ENCODE measurements at places on chromosomes 4 and X. TPM values are rescaled to one million over a fixed set of nuclear protein-coding genes. Genes with fewer than 3 reads are reported as not detected.

- H3K27me3 ChIP-seq: no peaks in the 10 kb centered on the region
- no peaks in the 10 kb centered on the region for H3K4me1 ChIP-seq
- peak overlapping the region; percentile 15 for H3K27ac ChIP-seq
- H3K36me3 ChIP-seq: no peaks in the 10 kb centered on the region
- no peak overlapping the region for H3K4me3 ChIP-seq
Observed at GRCh38 chrX:124190440-124190839, 142.0 kb upstream of the TEX13D start.

GRCh38 chrX:41730081-41730480 lies 6.1 kb downstream of the GPR82 start:
- H3K4me1 ChIP-seq: no peaks in the 10 kb centered on the region
- H3K27ac ChIP-seq: no peak overlapping the region
- H3K4me3 ChIP-seq: no peak overlapping the region
- no peaks in the 10 kb centered on the region for H3K27me3 ChIP-seq
- peaks cover 5% of the 10 kb centered on the region for H3K36me3 ChIP-seq

The STK32B gene
- 3.0 TPM for total RNA-seq

DNA sequence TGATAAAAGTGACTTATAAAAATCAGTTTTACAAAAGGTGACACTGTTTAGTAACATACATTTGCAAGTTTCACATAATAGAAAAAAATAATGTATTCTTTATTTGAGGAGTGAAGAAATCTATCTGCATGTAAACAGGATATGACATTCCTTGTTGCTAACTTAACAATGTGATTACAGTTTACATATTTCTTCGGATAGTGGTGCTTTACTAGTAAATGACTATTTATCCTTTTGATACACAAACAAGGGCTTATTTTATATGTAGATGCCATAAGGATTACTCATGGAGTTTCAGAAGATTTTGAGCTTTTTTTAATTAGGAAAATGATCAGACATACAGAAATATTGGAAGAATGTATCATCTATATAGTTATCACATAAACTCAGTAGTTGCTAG lies 126.5 kb downstream of the SLIT2 start:
- H3K4me1 ChIP-seq: peaks cover 4% of the 10 kb centered on the region
- H3K27me3 ChIP-seq: no peaks in the 10 kb centered on the region
- no peak overlapping the region for H3K27ac ChIP-seq
- H3K36me3 ChIP-seq: peaks cover 4% of the 10 kb centered on the region

GRCh38 chrX:131277543-131278136 lies 11.5 kb downstream of the IGSF1 start:
- peaks cover 7% of the 10 kb centered on the region for H3K27me3 ChIP-seq
- no peak for DNase-seq
- H3K36me3 ChIP-seq: peaks cover 7% of the 10 kb centered on the region
- H3K27ac ChIP-seq: no peak overlapping the region

- H3K36me3 ChIP-seq: peaks cover 8% of the 10 kb centered on the region
- no peak overlapping the region for H3K4me3 ChIP-seq
Observed at GRCh38 chrX:20252381-20253231, 14.1 kb downstream of the RPS6KA3 start.

- H3K27me3 ChIP-seq: peaks cover 4% of the 10 kb centered on the region
- H3K4me3 ChIP-seq: no peak overlapping the region
- H3K4me1 ChIP-seq: no peaks in the 10 kb centered on the region
Observed at GRCh38 chr4:11842620-11843263, 414.0 kb upstream of the HS3ST1 start.

GRCh38 chr4:123869286-123870215 lies 473.0 kb downstream of the SPRY1 start:
- H3K27me3 ChIP-seq: peaks cover 26% of the 10 kb centered on the region
- no peaks in the 10 kb centered on the region for H3K36me3 ChIP-seq
- peaks cover 21% of the 10 kb centered on the region for H3K4me1 ChIP-seq
- DNase-seq: no peak
- no peak overlapping the region for H3K27ac ChIP-seq

The CT45A10 gene
- total RNA-seq: not detected

DNA sequence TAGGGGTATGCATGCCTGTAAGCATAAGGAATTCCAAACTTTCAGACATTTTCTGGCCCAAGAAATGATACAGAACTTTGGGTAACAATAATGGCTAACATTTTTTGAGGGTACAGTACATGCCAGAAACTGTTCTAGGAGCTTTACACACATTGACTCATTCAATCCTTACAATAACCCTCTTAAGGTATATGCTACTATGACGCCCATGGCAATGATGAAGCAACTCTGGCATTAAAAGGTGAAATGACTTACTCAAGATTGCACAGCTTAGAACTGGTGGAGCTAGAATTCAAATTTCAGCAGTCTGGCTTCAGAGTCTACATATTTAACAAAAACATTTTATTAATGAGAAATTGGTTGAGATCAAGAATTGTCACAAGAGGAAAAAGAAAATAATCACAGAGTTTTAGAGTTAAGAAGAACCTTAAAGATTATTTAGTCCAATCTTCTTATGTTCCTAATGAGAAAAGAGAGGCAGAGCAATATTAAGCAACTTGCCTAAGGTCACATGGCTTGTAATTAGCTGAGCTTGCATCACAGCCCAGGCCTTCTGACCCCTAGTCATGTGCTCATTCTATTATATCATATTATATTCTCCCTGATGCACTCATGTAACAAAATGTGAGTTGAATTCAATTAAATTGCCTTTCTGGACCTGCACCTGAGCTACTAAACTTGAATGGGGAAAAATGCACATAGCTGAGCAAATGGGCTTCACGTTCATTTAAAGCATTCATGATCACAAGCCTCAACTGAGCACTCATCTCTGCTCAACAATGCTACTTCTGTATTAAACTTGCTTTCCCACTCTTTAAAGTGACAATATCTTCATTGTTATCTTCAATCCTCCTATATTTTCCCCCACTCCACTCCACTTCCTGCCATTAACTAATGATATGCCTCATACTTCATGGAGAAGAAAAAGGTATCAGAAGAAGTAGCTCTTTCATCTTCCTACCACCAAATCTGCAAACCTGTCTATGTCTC lies 73.2 kb downstream of the ENOX2 start:
- H3K4me3 ChIP-seq: no peak overlapping the region
- DNase-seq: no peak
- no peaks in the 10 kb centered on the region for H3K27me3 ChIP-seq

- H3K36me3 ChIP-seq: no peaks in the 10 kb centered on the region
- no peak for DNase-seq
- H3K4me1 ChIP-seq: no peaks in the 10 kb centered on the region
- H3K4me3 ChIP-seq: no peak overlapping the region
Observed at GRCh38 chr4:176635372-176636261, 157.1 kb downstream of the VEGFC start.

GRCh38 chr4:147355847-147356246 lies 125.0 kb upstream of the EDNRA start:
- H3K36me3 ChIP-seq: no peaks in the 10 kb centered on the region
- peaks cover 10% of the 10 kb centered on the region for H3K4me1 ChIP-seq
- no peak overlapping the region for H3K27ac ChIP-seq

DNA sequence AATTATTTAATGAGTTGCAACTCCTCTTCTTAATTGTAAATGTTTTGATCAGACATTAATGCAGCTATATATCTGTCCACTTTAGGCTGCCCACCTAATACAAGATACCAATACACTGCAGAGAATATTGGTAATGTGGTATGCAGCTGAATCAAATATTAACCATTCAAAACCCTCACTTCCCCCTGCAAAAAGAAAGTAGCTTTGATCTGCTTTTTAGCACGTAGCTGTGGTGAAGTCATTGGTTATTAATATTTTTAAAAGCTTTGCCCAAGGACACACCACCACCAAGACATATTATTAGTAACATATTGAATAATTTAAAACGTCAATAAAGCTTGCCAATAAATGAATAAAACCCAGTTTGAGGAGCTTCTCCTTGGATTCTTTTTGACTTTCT lies 28.6 kb upstream of the CYP2U1 start:
- peaks cover 10% of the 10 kb centered on the region for H3K36me3 ChIP-seq
- DNase-seq: no peak
- H3K27me3 ChIP-seq: no peaks in the 10 kb centered on the region
- H3K27ac ChIP-seq: no peak overlapping the region
- no peak overlapping the region for H3K4me3 ChIP-seq

DNA sequence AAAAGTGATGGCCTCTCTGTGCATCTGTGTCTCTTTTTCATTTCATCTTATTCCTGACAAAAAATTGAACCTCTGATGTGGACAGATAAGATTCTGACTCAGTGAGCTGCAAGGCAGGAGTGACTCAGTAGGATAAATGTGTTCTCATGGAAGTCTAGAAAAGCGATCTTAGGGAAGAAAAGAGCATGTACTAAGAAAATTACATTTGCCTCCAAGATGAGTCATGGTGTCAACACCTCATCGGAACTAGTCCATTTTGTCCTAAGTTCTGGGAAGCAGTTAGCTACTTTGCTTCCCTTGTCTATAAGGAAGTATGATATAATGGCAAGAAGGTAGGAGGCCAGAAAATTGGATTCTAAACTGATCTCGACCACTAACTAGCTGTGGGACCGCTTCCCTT lies 83.5 kb upstream of the AFF2 start:
- no peaks in the 10 kb centered on the region for H3K36me3 ChIP-seq
- no peaks in the 10 kb centered on the region for H3K27me3 ChIP-seq
- no peak overlapping the region for H3K27ac ChIP-seq
- no peak for DNase-seq
- H3K4me3 ChIP-seq: no peak overlapping the region

The WDR17 gene
- 6.1 TPM for total RNA-seq

DNA sequence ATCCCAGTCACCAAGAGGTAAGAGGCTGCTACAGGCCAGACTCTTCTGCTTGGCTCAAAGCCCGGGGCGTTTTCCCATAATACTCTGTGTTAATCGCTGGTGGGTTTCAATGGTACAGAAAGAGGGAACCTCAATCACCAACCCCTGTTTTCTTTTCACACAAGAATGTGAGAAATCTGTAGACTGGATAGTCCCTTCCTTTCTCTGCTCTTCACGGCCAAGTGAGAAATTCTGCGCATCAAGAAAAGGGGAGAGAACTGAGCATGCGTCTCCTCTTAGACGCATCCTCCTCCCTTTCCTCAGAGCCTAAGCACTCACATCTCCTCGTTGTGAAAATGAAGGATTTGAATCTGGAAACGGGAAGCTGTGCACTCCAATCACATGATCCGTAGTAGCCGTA lies 64.7 kb downstream of the CLNK start:
- DNase-seq: no peak
- H3K4me1 ChIP-seq: peaks cover 17% of the 10 kb centered on the region
- peaks cover 4% of the 10 kb centered on the region for H3K27me3 ChIP-seq
- no peak overlapping the region for H3K27ac ChIP-seq
- no peak overlapping the region for H3K4me3 ChIP-seq
- no peaks in the 10 kb centered on the region for H3K36me3 ChIP-seq

DNA sequence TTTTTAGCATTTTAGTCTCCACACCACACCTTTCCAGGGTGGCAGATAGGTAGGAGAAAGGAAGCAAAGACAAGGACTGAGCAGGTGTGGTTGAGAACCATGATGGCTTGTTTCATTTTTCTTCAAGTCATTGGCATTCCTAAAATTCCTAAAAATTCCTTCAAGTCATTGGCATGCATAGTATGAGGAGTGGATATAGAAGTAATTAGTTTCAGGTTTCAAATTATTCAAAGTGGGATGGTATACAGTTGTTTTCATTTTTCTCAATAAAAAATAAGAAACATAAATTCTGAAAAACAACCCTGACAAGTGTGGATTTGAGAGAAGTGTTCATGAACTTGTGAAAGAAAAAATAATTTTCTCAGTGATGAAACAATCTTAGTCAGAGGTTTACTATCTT lies 22.3 kb upstream of the HERC3 start:
- H3K27me3 ChIP-seq: no peaks in the 10 kb centered on the region
- no peak overlapping the region for H3K27ac ChIP-seq
- H3K4me1 ChIP-seq: peaks cover 11% of the 10 kb centered on the region
- no peak for DNase-seq

The HSD17B11 gene
- 23.9 TPM for total RNA-seq

The VCX3A gene
- total RNA-seq: not detected

GRCh38 chrX:151974336-151975227 lies at the start of gene GABRE:
TSS of gene GABRE (minus strand) at chrX:151974676. CDS start at chrX:151974625, 51 bp downstream.
- H3K36me3 ChIP-seq: no peaks in the 10 kb centered on the region
- DNase-seq: peak; percentile 71
- H3K27me3 ChIP-seq: peaks cover 33% of the 10 kb centered on the region
- peak within 1 kb of the TSS; percentile 79 for H3K4me3 ChIP-seq
- H3K4me1 ChIP-seq: no peaks in the 10 kb centered on the region

DNA sequence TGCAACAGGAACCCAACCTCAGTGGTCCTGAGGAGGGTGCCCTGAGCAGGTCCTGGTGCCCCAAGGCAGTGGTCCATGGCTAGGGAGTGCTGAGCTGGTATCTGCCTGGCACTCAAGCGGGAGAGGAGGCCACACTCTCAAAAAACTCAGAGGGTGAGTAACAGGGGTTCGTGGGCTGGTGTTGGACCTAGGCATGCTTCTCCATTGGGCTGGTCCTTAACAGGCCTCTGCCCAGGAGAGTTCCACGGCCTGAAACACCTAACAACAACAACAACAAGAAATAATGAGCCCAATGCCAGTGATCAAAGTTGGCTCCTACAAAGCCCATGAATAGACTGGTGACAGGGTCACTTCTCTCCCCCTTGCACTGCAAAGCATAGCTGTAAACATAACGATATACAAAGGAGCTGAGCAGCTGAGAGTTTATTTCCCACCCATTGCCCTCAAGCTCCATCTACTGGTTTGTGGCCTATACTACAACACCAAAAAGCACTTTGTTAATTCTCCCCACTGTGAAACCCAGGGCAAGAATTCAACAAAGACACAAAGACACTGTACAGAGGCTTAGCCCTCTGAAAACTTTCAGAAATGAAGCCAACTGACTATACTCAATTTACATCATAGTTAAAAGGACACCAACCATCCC lies 736.1 kb upstream of the ADGRL3 start:
- DNase-seq: no peak
- H3K27ac ChIP-seq: no peak overlapping the region

- H3K27ac ChIP-seq: no peak overlapping the region
- no peaks in the 10 kb centered on the region for H3K36me3 ChIP-seq
- DNase-seq: no peak
- H3K4me3 ChIP-seq: no peak overlapping the region
- no peaks in the 10 kb centered on the region for H3K4me1 ChIP-seq
- no peaks in the 10 kb centered on the region for H3K27me3 ChIP-seq
Observed at GRCh38 chrX:156001001-156001666, 3.6 kb downstream of the IL9R start.

DNA sequence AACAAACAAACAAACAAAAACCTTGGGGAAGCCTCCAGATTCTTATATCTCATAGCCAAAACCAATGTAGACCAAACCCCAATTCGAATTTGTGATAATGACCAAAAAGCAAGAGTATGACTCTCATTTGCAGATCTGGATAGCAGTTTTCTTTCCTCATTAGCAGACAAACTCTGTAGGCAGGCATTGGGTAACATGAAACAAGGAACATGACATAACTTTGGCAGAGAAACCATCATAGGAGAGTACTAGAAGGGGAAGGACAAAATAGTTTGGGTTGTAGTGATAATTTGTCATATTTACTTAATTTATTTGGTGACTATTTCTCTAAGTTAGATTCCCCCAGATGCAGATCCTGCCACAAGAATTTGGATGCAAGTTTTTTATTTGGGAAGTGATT lies 187.8 kb downstream of the MID1IP1 start:
- no peak overlapping the region for H3K4me3 ChIP-seq
- no peaks in the 10 kb centered on the region for H3K36me3 ChIP-seq
- no peaks in the 10 kb centered on the region for H3K27me3 ChIP-seq
- H3K4me1 ChIP-seq: peaks cover 13% of the 10 kb centered on the region
- no peak for DNase-seq

- peaks cover 4% of the 10 kb centered on the region for H3K27me3 ChIP-seq
- no peak overlapping the region for H3K27ac ChIP-seq
- H3K4me1 ChIP-seq: peaks cover 14% of the 10 kb centered on the region
- H3K36me3 ChIP-seq: no peaks in the 10 kb centered on the region
- no peak overlapping the region for H3K4me3 ChIP-seq
- no peak for DNase-seq
Observed at GRCh38 chr4:53885668-53886067, 178.7 kb downstream of the CHIC2 start.

Measured in type B pancreatic cell (in vitro differentiated cells).